ENCODE measurements at places on chromosomes 1 and 21.

- DNase-seq = peak; percentile 26
Measured at GRCh38 chr1:246067432-246068216, 439.5 kb downstream of the SMYD3 start.

- no peak for DNase-seq
Measured at GRCh38 chr1:7229186-7229585, 443.9 kb downstream of the CAMTA1 start.

GRCh38 chr1:98143403-98143802 lies 222.6 kb upstream of the DPYD start:
- no peak for DNase-seq

DNA sequence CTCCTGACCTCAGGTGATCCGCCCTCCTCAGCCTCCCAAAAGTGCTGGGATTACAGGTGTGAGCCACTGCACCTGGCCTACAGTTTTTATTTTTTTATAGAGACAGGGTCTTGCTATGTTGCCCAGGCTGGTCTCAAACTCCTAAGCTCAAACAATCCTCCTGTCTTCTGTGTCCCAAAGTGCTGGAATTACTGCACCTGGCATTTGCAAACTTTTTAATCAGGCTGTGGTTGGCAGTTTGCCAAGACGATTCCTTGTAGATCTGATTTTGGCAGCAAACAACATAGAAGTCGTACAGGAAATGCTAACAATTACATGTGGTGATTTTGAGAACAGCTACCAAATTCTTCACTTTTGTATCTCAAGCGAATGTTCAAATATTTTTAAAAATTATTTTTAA lies 10.1 kb downstream of the RBP7 start:
- DNase-seq = no peak

DNA sequence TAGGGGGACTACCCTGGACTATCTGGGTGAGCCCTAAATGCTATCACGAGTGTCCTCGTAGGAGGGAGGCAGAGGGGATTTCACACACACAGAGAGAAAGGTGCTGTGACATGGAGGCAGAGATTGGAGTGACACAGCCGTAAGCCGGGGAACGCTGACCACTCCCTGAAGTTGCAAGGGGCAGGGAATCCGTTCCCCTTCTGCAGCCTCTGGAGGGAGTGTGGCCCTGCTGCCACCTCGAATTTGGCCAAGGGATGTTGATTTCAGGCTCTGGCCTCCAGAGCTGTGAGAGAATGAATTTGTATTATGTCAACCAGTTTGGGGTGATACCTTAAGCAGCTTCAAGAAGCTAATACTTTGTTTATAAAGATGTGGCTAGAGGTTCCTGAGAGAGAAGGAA lies 137.7 kb downstream of the ACTL8 start:
- no peak for DNase-seq

- DNase-seq = no peak
Measured at GRCh38 chr1:102085896-102086295, 89.2 kb upstream of the OLFM3 start.
